A549 treated with dexamethasone at 1 μM for 4 hours (cell line): ENCODE measurements at places on chromosomes 4 and X. TPM values are rescaled to one million over a fixed set of nuclear protein-coding genes. Genes with fewer than 3 reads are reported as not detected.

The ADH1A gene
- not detected in 5 replicates for total RNA-seq

The RELL1 gene
- total RNA-seq: 6.7 to 10.1 TPM (median 8.8 TPM) in 5 replicates

The CLDN34 gene
- not detected in 5 replicates for total RNA-seq

The NUDT10 gene
- 1.1 to 1.7 TPM (median 1.3 TPM) in 5 replicates for total RNA-seq

The LRCH2 gene
- 0.02 to 0.05 TPM (median 0.02 TPM) in 4 of 5 replicates, not detected in the other for total RNA-seq

The MOSPD2 gene
- total RNA-seq: 8.2 to 11.0 TPM (median 8.7 TPM) in 5 replicates

The NPY2R gene
- total RNA-seq: 0.04 TPM in 1 of 5 replicates, not detected in the others

The GC gene
- not detected in 5 replicates for total RNA-seq

The CTAG2 gene
- total RNA-seq: not detected in 5 replicates

The PABPC4L gene
- 0.05 to 0.09 TPM (median 0.06 TPM) in 5 replicates for total RNA-seq

The APBB2 gene
- 7.7 to 14.3 TPM (median 11.8 TPM) in 5 replicates for total RNA-seq

The AWAT2 gene
- total RNA-seq: not detected in 5 replicates

The LPAR4 gene
- total RNA-seq: not detected in 5 replicates

The DUSP21 gene
- not detected in 5 replicates for total RNA-seq

The WAS gene
- 0.30 to 0.42 TPM (median 0.36 TPM) in 4 of 5 replicates, not detected in the other for total RNA-seq

The PRR32 gene
- total RNA-seq: not detected in 5 replicates

The EVC2 gene
- total RNA-seq: 1.3 to 2.3 TPM (median 2.0 TPM) in 5 replicates

The PHEX gene
- total RNA-seq: 0.29 to 0.41 TPM (median 0.33 TPM) in 5 replicates

The TIMM8A gene
- 26.3 to 27.2 TPM (median 26.7 TPM) in 5 replicates for total RNA-seq

The RS1 gene
- not detected in 5 replicates for total RNA-seq

The HELT gene
- total RNA-seq: 0.16 TPM in 1 of 5 replicates, not detected in the others

The SPANXC gene
- 0.34 to 0.77 TPM (median 0.51 TPM) in 3 of 5 replicates, not detected in the others for total RNA-seq

The CRMP1 gene
- total RNA-seq: 3.9 to 5.3 TPM (median 4.9 TPM) in 5 replicates

The PGAM4 gene
- total RNA-seq: 0.34 to 0.67 TPM (median 0.37 TPM) in 5 replicates

The VCX gene
- 0.13 TPM in 1 of 5 replicates, not detected in the others for total RNA-seq

The ATP8A1 gene
- total RNA-seq: 0.02 to 0.15 TPM (median 0.04 TPM) in 5 replicates

The SLC9A6 gene
- 6.9 to 10.1 TPM (median 8.8 TPM) in 5 replicates for total RNA-seq
